ENCODE measurements at places on chromosomes 7 and 10.
A peak's percentile ranks its signal among the peaks of the same experiment; 100 is the strongest.

GRCh38 chr7:107687656-107688055 is 27.0 kb downstream of the SLC26A4 start:
- H3K4me1 ChIP-seq = peaks cover 28% of the 10 kb centered on the region
- DNase-seq = no peak
- H3K27ac ChIP-seq = no peak overlapping the region
- no peaks in the 10 kb centered on the region for H3K36me3 ChIP-seq
- H3K27me3 ChIP-seq = no peaks in the 10 kb centered on the region

DNA sequence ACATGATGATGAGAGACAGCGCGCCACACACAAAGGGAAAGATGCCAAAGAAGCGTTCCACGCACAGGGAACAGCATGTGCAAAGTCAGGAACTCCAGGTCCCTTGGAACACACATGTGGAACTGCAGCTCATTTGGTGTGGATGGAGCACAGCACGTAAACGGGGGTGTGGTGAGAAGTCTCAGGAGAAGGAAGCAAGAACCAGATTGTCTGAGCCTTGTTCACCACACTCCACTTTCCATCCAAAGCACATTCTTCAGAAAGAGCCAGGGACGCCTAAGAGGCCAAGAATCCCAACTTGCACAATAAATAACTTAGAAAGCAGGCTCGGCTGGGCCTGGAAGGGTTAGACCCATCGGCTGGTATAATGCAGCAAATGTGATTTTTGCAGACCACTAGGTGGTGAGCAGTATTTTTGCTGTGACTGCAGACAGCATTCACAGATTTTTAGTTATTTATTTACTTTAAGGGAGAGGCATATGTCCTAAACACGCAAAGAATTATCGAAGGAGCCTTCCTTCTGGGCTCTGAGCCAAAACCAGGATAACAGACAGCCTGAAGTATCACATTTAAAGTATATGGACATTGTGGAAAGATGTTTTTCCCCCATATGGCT is 27.9 kb upstream of the ASCC1 start:
- H3K4me3 ChIP-seq = no peak overlapping the region
- H3K4me1 ChIP-seq = peaks cover 10% of the 10 kb centered on the region
- peak; percentile 54 for DNase-seq

GRCh38 chr10:63977329-63977923 is 456.2 kb downstream of the REEP3 start:
- H3K4me1 ChIP-seq = no peaks in the 10 kb centered on the region
- no peaks in the 10 kb centered on the region for H3K27me3 ChIP-seq
- no peaks in the 10 kb centered on the region for H3K36me3 ChIP-seq
- H3K4me3 ChIP-seq = no peak overlapping the region

DNA sequence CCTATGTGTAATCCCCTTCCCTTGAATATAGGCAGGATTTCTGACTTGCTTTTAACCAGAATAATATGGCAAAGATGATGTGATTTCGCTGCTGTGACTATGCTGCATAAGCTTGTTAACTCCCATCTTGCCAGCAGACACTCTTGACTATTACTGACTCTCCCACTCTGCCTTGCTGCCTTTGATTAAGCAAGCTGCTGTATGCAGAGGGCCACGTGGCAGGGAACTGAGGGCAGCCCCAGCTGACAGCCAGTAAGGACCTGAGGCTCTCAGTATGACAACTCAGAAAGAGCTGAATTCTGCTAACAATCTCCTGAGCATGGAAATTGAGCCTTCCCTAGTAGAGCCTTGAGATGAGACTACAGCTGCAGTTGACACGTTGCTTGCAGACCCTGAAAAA is 279.4 kb upstream of the CACNA2D1 start:
- peaks cover 13% of the 10 kb centered on the region for H3K4me1 ChIP-seq
- no peak overlapping the region for H3K4me3 ChIP-seq
- H3K27me3 ChIP-seq = no peaks in the 10 kb centered on the region
- DNase-seq = peak; percentile 42
- no peak overlapping the region for H3K27ac ChIP-seq

DNA sequence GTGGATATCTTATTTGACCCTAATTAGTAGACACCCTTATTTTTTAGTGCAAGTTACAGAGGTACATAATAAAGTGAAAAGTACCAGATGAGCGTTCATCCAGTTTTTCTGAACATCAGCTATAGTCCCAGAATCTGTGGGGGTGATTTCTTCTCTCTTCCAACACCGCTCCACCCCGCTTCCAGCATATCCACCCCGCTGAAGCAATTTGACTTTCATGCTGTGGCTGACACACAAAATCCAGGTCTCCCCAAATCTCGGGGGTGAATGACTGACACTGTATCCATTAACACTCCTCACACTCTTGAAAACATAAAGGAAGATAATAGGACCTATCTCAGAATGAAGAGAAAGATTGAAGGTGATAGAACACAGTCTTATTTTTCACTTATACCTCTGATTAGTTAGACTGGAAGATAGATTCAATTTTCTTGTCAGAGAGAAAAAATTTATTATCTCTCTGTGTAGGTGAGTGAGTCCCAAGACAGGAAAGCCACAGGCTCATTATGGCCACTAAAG is 143.4 kb downstream of the ANLN start:
- H3K4me1 ChIP-seq = no peaks in the 10 kb centered on the region
- DNase-seq = no peak
- H3K27me3 ChIP-seq = no peaks in the 10 kb centered on the region
- no peaks in the 10 kb centered on the region for H3K36me3 ChIP-seq

GRCh38 chr10:117221156-117221711 is 19.7 kb upstream of the SLC18A2 start:
- peaks cover 8% of the 10 kb centered on the region for H3K4me1 ChIP-seq
- H3K27me3 ChIP-seq = 0 out of 2 replicates have a peak, but pooled peaks cover 1% of the 10 kb centered on the region
- DNase-seq = no peak

- H3K27me3 ChIP-seq = peaks cover 2% of the 10 kb centered on the region
- no peak for DNase-seq
- H3K27ac ChIP-seq = no peak overlapping the region
Observed at GRCh38 chr7:104901240-104901619, 112.8 kb upstream of the KMT2E start.

GRCh38 chr7:31047313-31048146 is 4.6 kb upstream of the ADCYAP1R1 start:
- H3K4me3 ChIP-seq = no peak overlapping the region
- peaks cover 12% of the 10 kb centered on the region for H3K27me3 ChIP-seq
- H3K4me1 ChIP-seq = no peaks in the 10 kb centered on the region
- H3K36me3 ChIP-seq = no peaks in the 10 kb centered on the region
- H3K27ac ChIP-seq = no peak overlapping the region

DNA sequence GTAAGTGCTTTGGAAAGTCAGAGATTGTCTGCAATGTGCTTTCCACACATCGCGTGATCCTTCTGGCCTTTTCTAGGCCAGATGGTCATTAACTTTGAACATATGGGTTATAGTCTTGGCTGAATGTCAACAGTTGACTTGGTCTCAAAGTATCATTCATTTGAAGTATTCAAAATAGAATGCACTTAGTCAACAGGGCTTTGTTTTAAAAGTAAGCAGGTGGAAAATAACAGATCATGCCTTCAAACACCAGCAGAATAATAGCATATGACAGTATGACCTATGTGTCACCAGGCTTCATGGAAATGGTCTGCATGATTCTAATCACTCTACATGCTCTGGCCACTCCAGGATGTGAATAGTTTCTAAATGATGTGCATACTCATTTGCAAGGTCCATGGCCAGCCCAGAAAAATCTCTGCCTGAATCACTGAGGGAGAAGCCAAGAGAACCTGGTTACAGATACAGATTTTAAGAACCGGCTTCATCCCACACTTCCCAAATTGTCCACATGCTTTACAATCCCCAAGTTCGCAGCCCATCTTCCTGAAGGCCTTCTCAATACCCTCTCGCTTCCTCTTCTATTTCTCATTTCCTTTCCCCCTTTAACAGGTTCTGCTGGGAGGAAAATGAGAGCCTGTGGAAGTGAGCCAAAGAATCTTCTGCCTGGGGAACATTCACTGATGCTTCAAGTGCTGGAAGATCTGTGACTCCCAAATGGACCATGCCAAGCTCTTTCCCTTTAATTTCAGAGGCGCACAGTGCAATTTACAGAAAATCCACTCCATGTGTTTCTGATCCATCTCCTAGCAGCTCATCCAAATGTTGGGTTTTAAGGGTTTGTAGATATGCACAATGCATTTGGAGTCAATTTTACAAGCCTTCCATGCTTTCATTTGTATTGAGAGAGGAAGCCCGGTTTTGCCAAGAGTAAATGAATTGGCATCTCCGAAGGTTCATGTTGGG is 122.8 kb upstream of the GDF10 start:
- no peaks in the 10 kb centered on the region for H3K36me3 ChIP-seq
- no peaks in the 10 kb centered on the region for H3K4me1 ChIP-seq
- H3K27me3 ChIP-seq = no peaks in the 10 kb centered on the region
- no peak overlapping the region for H3K27ac ChIP-seq
- no peak overlapping the region for H3K4me3 ChIP-seq
- DNase-seq = no peak

- H3K27ac ChIP-seq = no peak overlapping the region
- H3K27me3 ChIP-seq = no peaks in the 10 kb centered on the region
- H3K4me1 ChIP-seq = no peaks in the 10 kb centered on the region
- H3K4me3 ChIP-seq = no peak overlapping the region
Observed at GRCh38 chr7:76260171-76260703, 42.2 kb upstream of the HSPB1 start.

DNA sequence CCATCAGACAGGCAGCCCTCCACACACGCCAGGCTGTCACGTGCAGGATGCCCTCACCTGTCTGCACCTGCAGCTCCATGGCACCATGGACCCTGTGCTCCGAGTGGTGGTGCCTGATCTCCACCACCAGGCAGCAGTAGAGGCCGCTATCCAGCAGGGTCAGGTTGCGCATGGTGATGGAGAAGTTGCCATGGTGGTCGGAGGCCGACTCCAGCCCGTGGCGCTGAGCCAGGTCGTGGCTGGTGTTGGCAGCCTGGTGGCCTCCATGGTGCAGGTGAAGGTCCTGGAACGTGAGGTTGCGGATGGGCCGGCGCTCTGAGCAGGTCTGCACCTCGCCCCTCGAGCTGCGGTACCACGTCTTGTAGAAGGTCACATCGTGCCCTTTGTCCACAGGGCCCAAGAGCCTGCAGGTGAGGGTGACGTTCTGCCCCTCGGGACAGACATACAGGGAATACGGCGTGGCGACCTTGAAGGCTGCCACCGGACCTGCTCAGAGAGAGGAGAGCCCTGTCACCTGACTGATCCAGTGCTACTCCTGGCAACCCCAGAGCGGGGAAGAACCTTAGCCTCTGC is 11.7 kb downstream of the VSIR start:
- no peaks in the 10 kb centered on the region for H3K27me3 ChIP-seq
- no peak overlapping the region for H3K4me3 ChIP-seq
- no peak for DNase-seq
- no peak overlapping the region for H3K27ac ChIP-seq

GRCh38 chr7:27737616-27738015 is 2.3 kb upstream of the TAX1BP1 start:
- no peak overlapping the region for H3K4me3 ChIP-seq
- no peaks in the 10 kb centered on the region for H3K27me3 ChIP-seq
- no peaks in the 10 kb centered on the region for H3K36me3 ChIP-seq
- no peak for DNase-seq

DNA sequence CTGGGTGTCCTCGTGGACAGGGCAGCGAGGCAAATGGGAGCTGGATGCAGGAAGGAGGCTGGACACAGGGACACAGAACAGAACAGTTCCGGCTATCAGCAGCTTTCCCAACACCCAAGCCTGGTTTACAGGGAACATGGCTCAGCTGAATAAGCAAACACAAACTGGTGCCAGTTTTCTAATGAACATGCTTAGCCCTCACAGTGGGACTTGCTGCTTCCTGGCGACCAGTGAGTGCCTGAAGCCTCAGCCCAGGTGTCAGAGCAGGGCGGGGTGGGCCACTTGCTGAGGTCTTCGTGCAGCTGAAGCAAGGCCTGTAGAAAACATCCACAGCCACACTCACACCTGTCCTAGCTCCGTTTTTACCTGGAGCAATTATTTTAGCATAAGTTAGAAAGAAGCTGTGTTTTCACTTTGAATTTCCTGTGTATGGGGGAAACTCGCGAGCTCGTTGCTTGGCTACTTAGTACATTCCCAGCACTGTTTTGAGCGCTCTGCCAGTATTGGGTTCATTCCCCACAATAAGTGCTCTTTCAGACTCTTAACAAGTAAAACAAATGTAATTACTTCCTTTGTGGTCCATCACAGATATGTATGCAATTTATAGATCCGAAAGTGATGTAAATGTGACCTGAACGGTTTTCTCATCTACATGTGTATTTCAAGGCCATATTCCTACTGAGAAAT is 261.2 kb upstream of the SHH start:
- H3K36me3 ChIP-seq = no peaks in the 10 kb centered on the region
- no peaks in the 10 kb centered on the region for H3K4me1 ChIP-seq
- no peak overlapping the region for H3K27ac ChIP-seq
- no peak for DNase-seq
- no peak overlapping the region for H3K4me3 ChIP-seq

DNA sequence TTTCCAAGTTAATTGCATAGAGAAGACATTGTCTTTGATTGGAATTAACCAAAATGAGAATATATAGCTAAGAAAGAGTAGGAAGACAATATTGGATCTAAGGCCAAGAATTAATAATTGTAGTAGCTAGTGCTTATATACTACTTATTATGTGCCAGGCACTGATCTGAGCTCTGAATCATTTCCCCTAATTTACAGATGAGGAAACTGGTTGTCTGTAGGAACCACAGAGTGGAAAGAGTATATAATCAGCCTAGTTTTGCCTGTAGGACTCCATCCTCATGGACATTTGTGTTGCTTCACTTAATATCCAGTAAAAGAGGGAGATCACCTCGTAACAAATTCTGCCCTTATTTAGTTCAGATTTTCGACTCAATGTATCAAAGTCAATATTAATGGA is 127.9 kb downstream of the ARID5B start:
- H3K27ac ChIP-seq = no peak overlapping the region
- no peaks in the 10 kb centered on the region for H3K36me3 ChIP-seq
- no peaks in the 10 kb centered on the region for H3K4me1 ChIP-seq
- no peak overlapping the region for H3K4me3 ChIP-seq
- H3K27me3 ChIP-seq = no peaks in the 10 kb centered on the region
- DNase-seq = no peak

DNA sequence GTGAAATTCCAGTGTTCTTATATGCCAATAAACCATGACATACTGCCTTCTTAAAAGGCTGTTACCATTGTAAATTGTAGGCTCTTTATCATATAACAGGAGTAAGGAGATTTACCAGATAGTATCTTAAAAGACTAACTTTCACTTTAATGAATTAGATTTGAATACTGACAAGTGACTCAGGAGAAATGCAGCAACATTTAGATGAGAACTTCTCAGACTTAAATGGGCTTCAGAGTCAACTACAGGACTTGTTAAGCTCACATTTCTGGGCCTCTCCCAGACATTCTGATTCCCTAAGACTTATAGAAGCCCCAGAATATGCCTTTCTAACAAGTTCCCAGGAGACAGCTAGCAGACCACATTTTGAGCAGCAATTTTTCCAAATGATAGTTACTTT is 466.3 kb downstream of the ARL4A start:
- no peak for DNase-seq
- no peaks in the 10 kb centered on the region for H3K27me3 ChIP-seq
- H3K4me1 ChIP-seq = peaks cover 1% of the 10 kb centered on the region
- H3K27ac ChIP-seq = no peak overlapping the region
- H3K4me3 ChIP-seq = no peak overlapping the region

Measured in SJCRH30 (cell line).